Stimulated activated CD8-positive, alpha-beta memory T cell treated with anti-CD3 and anti-CD28 coated beads, Interleukin-4, amount 100 ng/mL, for 48 hours (primary cell): ENCODE measurements at places on chromosomes 4 and X.

DNA sequence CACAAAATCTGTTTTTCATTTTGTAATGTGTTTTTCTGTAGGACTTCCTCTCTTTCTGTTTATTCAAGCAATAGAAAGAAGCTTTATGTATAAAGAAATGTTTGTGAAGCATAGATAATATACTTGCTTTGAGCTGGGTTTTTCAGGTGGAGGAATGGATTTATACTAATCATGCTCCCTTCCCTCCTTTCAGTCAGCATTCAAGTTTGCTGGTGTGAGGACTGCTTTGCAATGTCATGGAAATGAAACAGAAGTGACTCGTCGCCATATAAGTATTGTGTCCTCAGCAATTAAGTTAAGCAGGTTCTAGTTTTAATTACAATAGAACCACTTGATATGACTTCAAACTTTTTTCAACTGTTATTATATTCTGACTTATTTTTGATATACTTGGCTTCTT, 1447.1 kb downstream of the PCDH19 start:
- no peak for DNase-seq

DNA sequence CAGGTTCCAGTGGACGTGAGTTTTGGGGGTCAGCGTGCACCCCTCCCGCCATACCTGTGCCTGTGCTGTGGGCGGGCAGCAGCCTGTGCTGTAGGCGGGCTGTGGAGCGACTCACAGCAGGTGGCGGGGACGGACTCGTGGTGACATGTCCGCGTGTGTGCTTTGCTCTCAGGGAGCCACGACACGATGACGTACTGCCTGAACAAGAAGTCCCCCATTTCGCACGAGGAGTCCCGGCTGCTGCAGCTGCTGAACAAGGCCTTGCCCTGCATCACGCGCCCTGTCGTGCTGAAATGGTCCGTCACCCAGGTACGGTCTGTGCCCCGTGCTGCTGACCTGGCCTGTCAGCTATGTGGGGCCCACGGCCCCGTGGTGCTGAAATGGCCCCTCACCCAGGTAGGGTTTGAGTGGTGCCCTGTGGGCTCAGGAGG, 7.4 kb downstream of the PLCXD1 start:
- DNase-seq = no peak

DNA sequence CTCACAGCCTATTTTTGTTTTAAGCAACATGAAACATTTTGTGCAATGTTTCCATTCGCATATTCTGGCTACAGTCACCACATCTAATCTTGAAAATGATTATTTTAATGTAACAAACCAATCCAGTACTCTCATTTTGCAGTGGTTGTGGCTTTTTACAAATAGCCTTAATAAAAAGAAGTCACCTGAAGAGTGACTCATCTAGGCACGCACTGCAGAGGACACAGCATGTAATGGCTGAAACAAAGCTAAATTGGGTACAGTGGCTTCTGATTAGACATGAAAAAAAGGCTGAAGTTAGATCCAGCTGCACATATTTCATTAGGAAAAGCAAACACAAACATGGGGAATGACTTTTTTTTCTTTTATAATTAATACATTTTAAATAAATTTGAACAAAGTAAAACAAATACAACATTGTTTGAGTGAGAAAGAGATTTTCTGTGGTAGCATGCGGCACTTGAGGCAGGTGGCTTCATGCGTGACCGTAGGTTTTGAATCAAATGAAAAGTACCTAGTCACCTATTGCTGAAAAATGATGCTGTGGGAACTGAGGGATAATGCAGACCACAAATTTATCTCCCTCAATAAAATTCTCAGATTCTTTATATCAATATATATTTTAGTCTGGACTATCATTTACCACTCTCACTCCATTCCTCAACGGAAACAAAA, 240.8 kb upstream of the DDX53 start:
- no peak for DNase-seq

- no peak for DNase-seq
Measured at GRCh38 chrX:43581888-43582539, 74.1 kb upstream of the MAOA start.

- DNase-seq = no peak
Measured at GRCh38 chrX:77743720-77744119, 42.3 kb downstream of the ATRX start.

- no peak for DNase-seq
Measured at GRCh38 chr4:122796801-122797404, 29.7 kb upstream of the FGF2 start.

DNA sequence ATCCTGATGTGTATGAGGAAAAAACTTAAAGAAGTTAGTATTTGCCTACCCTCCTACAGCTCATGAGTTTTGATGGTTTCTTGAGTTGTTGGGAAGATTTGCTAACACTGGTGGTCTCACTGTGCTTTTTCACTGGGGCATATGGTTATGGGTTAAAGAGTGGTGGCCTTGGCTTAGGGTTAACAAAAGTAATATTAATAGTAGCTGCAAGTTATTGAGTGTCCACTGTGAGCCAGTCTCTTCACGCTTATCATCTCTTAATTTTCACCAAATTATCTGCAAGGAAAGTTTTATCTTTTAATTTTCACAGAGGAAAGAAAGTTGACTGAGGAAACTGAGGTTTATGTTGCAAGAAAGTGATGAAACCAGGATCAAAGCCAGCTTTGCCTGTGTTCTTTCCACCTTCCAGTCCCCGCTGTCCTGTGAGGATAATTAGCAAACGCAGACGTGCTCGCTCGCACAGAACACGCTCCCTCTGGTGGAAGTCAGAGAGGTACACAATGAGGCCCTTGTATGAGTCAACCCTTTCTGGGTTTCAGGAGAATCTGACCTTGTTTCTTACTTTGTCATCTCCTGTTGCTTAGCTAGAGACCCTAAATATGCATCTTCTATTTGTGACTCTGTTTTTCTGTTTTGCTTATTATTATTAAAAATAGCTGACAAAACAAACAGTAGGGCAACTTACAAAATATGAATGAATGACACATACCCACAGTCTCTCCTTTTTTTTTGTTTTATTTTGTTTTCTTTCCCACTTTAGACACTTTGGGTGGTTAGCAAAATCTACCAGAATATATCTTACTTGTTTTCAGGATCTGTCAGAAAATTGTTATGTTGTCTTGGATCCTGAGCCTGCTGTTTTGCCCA, 94.3 kb downstream of the DDIT4L start:
- peak; percentile 74 for DNase-seq

DNA sequence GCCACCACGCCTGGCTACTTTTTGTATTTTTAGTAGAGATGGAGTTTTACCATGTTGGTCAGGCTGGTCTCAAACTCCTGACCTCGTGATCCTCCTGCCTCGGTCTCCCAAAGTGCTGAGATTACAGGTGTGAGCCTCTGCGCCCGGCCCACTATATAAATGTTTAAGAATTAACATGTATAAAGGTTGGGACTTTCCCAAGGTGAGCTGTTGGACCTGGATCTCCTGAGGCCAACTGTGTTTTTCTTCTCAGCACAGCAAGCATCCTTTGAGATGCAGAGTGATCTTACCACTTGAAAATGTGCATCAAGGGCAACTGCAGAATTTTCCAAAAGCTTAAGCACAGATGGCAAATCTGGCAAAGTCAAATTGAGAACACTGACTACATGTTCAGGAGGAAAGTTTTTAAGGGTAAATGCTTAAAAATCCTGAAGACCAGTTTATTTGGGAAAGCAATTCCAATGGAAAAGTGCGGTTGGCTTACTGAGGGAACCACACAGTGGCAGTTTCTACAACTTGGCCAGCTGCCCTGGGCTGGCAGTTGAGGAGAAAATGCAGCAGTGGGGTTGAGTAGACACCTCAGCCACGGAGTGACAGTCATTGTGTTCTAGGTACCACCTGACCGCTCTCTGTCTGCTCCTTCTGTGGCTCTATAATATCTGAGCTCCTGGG, 168.9 kb downstream of the CBR4 start:
- DNase-seq = no peak

DNA sequence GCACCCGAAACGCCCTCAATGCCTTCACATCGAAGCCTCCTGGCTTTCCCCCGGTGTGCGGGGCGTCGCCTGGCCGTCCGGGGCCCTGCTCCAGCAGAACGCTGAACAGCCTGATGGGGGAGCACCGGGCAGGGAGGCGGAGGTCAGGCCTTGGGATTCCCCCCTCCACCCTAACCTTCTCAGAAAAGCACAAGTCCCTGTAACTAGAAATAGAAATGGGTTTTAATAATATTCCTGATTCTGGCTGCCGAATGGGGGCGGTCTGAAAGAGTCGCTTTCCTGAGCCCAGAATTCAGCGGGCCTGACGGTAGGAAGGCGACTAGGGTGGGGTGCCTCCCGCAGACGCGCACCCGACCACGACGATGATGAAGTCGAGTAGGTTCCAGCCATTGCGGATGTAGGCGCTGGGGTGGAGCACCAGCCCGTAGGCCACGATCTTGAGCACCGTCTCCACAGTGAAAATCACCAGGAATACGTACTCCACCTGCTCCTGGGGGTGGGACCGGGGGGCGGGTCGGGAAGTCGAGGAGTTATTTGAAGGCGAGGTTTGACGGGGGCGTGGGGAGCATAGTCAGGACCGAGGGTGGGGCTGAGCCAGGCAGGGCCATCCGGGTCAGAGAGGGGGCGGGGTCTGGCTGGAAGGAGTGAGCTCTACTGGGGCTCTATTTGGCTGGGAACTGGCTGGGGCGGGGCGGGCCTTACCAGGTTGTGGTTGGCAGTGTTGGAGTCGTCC, 2.5 kb downstream of the CACNA1F start:
- DNase-seq = peak; percentile 79

- DNase-seq = no peak
Measured at GRCh38 chr4:120052856-120053255, 13.8 kb downstream of the MAD2L1 start.

DNA sequence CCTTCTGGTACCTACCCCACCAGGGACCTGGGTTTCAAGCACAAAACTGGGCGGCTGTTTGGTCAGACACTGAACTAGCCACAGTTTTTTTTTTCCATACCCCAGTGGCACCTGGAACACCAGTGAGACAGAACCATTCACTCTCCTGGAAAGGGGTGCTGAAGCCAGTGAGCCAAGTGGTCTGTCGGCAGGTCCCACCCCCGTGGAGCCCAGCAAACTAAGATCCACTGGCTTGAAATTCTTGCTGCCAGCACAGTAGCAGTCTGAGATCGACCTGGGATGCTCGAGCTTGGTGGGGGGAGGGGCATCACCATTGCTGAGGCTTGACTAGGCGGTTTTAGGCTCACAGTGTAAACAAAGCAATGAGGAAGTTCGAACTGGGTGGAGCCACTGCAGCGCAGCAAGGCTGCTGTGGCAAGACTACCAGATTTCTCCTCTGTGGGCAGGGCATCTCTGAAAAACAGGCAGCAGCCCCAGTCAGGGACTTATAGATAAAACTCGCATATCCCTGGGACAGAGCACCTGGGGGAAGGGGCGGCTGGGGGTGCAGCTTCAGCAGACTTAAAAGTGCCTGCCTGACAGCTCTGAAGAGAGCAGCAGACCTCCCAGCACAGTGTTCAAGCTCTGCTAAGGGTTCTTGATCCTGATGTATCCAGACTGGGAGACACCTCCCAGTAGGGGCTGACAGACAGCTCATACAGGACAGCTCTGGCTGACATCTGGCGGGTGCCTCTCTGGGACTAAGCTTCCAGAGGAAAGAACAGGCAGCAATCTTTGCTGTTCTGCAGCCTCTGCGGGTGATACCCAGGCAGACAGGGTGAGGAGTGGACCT, 223.0 kb downstream of the COX18 start:
- no peak for DNase-seq

DNA sequence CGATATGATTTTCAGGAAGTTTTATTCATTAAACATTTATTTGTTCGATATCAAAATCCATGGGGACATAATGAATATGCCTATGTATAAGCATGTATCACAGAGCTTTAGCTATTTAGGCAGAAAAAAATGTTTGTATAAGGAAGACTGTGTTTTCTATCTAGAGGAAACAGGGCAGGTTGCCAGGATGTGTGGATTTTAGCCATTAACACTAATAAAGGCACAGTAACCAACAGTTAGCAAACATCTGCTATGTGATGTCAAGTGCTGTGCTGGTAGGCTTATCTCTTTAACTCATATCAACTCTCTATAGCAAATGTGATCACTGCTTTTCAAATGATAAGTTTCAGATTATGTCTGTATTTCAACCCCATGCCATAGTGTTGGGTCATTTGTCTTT, 708.9 kb upstream of the HS3ST1 start:
- DNase-seq = no peak

DNA sequence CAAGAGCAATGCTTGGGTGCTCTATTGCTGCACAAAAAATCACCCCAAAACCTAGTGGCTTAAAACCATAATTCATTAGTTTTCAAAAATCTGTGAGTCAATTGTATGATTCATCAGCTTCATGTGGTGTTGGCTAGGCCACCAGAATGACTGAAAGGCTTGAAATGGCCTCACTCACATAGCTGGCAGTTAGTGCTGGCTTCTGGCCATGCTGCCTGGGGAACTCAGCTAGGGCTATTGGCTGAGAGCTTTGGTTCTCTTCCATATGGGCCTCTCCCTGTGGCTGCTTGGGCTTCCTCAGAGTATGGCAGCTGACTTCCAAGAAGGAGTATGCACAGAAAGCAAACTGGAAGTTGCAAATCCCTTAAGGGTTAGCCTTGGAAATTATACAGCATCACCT, 3.1 kb upstream of the MTMR1 start:
- no peak for DNase-seq

DNA sequence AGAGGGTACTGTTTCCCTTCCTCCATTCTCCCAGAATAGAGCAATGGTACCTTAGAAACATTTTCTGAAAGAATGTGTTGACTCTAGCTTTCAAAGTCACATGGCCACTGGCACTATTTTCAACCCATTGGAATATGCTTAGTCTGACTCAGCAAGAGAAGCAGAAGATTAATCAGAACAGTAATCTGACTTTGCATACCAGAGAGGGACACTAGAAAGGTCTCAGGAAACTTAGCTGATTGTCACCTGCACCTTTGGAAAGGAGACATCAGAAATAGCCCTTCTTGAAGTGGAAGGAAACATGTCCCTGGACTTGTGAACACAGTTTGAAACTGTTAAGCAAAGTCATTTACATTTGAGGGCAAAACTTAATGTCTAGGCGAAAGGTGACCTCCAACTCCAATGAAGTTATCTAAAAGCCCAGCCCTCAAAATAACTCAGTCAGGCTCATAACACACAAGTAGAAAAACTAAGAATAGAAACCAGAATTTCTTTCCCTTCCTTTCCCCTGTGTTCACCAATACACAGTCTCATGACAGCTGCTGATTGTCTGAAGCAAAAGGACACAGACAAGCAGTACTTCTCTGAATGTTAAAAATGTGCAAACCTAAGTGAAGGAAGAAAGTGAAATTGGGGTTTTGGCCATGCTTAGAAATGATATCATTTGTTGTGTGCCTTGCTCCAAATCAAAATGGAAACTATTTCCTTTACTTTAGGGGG, 270.8 kb downstream of the GRIA3 start:
- DNase-seq = no peak

- no peak for DNase-seq
Measured at GRCh38 chr4:71404049-71404448, 65.2 kb downstream of the SLC4A4 start.

DNA sequence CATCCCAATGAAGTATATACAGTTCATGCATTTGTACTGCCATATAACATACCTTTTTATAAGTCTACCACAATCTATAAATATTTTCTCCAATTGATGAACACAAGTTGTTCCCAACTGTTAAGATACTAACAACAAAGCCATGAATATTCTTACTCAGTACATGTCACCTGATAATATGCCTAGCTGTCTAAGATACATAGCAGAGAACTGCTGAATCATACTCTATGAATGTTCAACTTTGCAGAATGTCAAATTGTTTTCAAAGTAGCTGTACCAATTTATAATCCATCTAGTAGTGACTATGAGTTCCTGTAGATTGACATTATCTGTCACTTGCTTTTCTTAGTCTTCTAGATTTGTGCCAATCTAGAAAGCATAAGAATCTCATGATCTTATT, 84.9 kb downstream of the RAB28 start:
- no peak for DNase-seq

GRCh38 chrX:152307936-152308335, 143.2 kb downstream of the GABRA3 start:
- DNase-seq = no peak
